ENCODE measurements at places on chromosomes 1 and 21.

- DNase-seq, result no peak
These were observed 75.8 kb downstream of the ST3GAL3 start for GRCh38 chr1:43783096-43783670.

- DNase-seq, result no peak
These were observed 190.6 kb upstream of the BEND5 start for GRCh38 chr1:48967318-48967717.

DNA sequence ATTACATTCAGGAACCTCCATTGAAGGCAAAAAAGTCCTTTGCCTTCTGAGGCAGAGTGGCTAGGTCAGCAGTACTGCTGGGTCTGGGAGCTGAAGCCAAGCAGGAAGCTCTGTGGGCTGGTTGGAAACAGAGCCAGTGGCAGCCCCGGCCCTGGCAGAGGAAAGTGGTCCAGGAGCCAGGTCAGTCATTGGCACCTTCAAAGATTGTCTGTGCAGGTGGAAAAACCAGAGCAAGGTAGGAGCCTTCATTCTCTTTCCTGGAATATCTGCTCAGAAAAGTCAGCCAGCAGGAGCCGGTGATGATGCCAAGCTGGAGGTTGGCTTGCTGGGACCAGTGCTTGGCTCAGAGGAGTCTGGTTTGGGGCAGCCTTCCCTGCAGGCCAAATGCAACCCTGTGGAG, 12.5 kb upstream of the DISP3 start:
- DNase-seq, result no peak

- DNase-seq, result no peak
These were observed 24.8 kb downstream of the KDM1A start for GRCh38 chr1:23044035-23044434.

DNA sequence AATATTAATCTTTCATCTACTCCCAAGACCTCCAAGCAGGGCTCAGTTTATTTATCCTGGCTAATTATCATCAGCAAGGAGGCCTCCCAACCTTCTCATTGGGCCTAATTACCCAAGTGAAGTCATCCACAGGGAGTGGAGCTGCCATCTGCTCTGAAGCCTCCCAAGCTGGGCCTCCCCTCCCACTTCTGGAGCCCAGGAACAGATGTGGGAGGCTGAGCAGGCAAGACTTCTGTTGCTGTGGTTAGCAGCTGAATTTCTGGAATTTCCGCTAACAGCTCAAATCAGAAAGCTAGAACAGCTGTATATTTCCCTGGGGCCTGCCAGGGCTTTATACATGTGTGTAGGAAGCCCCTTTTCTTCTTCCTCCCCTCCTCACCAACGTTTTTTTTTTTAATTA, 127.5 kb downstream of the UCK2 start:
- DNase-seq, result no peak

- no peak for DNase-seq
These were observed 44.1 kb downstream of the STYXL2 start for GRCh38 chr1:167137793-167138510.

- no peak for DNase-seq
These were observed 12.3 kb downstream of the BARHL2 start for GRCh38 chr1:90704817-90705216.

DNA sequence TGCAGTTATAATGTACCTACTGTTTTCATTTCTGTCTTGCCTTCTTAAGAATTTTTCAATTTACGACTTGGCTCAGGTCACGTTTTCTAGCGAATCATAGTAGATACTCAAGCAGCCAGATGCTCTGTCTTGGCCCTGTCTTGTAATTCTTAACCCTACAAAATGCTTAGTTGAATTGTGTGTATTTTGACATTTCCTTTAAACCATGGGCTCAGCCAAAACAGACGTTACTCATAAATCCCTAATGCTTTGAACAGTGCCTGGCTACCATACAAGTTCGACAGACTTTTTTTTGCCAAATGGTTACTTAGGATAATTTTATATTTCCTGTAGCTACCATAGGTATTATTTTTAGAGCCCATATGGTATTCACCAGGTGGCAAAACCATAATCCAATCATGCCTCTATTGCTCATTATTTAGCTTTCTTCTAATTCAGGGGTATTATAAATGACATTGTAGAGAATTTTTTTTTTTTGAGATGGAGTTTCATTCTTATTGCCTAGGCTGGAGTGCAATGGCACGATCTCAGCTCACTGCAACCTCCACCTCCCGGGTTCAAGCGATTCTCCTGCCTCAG, 54.3 kb downstream of the KCNK1 start:
- DNase-seq, result no peak

- DNase-seq, result no peak
These were observed 22.0 kb downstream of the TNFRSF1B start for GRCh38 chr1:12188657-12189327.

DNA sequence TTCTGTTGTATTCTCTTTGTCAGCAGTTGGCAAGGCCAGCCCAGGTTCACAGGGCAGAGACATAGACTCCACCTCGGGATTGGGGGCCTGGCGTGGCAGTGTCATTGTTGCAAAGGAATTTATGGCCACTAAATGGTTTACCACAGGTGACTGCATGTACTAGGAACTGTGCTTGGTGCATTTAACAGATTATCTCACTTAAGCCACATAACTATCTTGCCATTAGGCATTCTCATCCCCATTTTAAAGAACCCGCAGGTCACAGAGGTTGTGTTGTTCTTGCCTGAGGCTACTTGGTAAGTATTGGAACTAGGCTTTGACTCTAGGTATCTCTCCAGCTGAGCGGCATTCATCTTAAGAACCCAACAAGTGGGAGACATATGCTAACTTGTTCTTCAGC, 9.7 kb downstream of the TLCD4 start:
- no peak for DNase-seq

- no peak for DNase-seq
These were observed 68.7 kb downstream of the DNTTIP2 start for GRCh38 chr1:93810316-93810715.

- no peak for DNase-seq
These were observed 283.1 kb downstream of the GRIK1 start for GRCh38 chr21:29656504-29657239.

DNA sequence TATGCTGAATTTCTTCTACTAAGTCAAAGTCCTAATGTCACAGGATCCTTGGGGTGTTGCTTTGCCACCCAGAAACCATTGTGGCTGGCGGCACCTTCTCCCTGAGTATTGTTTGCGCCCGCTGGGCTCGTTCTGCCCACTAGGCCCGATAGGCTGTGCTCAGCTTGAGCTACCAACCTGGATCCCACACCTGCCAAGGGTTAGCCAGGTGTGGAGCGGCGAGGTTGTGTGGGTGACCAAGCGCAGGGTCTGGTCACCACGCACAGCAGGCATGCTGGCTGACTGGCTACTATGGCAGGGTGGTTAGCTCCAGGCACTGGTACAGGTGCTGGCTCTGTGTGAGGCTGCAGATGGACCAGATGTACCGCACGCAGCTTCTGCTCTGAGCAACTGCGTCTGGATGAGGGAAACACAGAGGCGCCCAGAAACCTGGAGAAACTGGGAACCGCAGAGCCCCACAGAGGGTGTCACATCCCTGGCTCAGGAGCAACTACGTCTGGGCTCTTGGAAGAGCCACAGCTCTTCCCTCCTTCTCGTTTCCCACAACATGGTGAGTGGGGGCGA, 50.3 kb upstream of the SCYL3 start:
- DNase-seq, result no peak

DNA sequence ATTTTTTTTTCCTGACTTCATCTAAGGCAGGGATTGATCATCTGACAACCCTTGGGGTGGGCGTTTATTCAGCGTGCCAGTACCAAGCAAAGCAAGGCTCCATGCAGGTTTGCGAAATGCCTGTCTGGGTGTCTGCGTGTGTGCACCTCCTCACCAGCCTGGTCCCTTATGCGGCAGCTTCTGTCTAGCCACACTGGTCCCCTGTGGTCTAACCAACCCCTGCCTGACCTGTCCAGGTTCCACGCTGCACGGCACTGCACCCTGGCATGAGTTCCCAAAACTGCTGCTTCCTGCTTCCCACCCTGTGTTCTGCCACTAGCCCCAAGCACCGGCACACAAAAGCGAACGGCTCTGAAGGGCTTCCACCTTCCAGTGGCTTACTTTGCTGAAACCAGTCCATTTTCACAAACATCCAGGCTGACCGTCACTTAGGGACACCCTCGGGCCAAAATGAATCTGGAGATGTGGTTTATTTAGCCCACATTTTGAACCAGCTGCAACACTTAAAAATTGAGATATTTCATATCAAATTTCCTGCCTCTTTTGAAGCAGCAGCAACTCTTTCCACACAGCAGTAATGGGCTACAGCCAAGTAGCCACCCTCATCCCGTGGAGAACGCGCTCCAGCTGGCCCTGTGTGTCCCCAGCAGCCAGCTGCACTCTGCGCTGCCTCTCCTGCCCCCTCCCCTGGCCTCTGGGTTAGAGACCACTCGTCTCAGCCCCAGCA, 55.7 kb downstream of the HLCS start:
- no peak for DNase-seq
